Stimulated activated CD8-positive, alpha-beta memory T cell treated with anti-CD3 and anti-CD28 coated beads, Interleukin-7, amount 100 ng/mL, for 24 hours (primary cell): ENCODE measurements at places on chromosomes 7 and 10.
A peak's percentile ranks its signal among the peaks of the same experiment; 100 is the strongest.

DNA sequence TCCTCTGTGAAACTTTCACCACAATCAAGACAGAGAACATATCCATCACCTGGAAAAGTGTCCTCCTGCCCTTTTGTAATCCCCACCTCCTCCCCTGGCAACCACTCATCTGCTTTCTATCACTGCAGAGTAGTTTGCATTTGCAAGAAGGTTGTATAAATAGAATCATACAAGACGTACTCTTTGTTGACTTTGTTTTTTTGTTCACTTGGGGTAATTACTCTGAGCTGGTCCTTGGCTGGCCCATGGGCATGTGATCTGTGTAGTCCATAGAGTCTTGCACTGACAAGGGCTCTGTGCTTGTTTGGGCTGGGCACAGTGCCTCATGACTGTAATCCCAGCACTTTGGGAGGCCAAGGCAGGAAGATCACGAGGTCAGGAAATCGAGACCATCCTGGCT, 7.8 kb upstream of the HACD1 start:
- DNase-seq, result no peak

DNA sequence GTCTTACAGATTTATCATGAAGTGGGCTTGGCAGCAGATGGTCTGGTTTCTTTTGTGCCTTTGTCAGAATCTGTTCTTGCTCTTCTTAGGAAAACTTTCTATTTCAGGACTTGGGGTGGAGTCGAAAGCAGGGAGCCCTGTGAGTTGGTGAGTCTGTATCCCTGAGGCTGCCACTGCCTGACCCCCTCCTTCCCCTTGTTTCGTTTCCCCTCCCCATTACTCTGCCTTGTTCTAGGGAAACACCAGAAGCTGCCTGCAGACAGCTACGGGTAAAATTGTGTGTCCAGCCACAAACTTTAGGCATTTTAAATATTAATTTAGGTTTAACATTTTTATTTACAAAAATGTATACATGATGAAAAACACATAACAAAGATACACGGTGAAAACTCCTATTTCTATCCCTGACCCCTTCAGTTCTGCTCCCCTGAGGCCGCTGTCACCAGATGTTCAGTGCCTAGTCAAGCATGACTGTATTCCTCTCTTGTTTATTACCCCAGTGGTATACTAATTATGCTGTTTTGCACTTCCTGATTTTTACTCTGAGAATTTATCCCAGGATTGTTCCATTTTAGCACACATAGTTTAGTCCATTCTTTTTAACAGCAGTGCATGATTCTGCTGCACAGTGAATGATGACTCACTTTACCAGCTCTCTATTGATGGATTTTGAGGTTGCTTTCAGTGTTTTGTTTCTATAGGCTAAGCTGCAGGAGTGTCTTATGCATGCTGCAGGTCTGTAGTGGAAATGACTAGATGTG, 9.1 kb downstream of the TSPAN14 start:
- DNase-seq, result no peak

DNA sequence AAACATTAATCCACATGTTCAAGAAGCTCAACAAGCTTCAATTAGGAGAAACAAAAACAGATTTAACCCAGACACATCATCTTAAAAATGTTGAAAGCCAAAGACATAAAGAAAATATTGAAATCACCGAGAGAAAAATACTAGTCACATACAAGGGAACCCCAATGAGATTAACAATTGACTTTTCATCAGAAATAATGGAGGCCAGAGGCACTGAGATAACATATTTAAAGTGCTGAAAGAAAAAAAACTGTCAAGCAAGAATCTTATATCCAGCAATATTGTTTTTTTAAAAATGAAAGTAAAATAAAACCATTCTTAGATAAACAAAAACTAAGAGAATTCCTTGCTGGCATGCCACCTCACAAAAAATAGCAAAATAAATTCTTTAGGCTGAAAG, 28.9 kb downstream of the AOC1 start:
- no peak for DNase-seq

- no peak for DNase-seq
Observed at GRCh38 chr10:36349445-36350078, 707.5 kb upstream of the FZD8 start.

DNA sequence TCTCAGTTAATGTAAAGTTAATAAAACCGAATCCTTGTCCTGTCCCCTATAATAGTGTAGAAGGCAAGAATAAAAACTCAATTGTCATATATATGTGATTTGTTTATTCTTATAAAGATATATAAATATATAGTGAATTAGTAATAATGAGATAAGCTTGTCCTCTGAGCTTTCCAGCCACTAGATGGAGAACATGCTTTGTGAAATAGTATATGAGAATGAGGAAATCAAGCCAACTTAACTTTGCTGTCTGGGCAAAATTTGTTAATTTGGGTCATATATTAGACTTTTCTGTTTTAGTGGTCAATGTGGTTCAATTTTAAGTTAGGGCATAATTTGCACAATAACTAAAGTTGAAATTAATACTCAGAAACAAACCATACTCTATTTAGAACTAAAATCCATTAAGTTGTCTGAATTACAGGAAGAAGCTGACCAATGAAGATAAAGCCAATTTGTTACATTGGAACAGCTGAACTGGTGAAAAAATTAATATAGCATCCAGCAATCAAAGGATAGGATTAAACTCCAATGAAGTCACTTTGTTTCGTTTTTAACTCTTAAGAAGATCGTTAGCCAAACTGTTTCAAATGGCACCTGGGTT, 595.0 kb downstream of the ARL4A start:
- no peak for DNase-seq

DNA sequence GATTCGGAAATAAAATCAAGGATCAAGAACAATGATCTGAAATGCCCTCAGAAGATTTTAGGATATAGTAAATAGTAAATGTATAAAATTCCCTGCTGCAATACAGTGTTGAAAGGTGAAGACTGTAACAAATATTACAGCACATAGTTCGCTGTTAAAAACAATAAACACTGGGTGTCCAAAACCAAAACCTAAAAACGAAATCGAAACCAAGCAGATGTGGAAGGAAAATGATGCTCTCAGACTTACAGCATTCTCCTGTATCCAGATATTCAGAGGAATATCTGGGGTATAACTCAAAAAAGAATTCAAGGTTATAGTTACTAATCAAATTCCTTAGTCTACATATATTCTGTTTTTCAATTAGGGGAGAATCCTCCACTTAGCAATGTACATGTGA, 708.1 kb upstream of the PCDH15 start:
- DNase-seq, result no peak

DNA sequence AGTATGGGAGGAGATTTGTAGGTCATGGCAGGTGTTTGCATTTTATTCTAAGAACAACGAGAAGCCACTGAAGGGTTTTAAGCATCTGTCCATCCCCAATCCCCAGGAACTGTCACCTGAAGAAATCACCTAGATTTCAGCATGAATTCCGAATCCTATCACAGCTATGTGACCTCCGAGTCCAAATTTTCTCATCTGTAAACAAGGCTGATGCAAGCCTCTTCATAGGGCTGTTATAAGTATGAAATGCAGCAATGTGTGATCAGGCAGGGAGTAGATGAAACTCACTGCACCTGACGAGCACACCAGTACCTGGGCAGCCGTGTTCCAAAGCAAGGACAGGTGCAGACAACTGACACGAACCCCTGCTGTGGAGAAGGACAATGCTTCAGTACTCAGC, 14.0 kb downstream of the HABP2 start:
- DNase-seq, result no peak

DNA sequence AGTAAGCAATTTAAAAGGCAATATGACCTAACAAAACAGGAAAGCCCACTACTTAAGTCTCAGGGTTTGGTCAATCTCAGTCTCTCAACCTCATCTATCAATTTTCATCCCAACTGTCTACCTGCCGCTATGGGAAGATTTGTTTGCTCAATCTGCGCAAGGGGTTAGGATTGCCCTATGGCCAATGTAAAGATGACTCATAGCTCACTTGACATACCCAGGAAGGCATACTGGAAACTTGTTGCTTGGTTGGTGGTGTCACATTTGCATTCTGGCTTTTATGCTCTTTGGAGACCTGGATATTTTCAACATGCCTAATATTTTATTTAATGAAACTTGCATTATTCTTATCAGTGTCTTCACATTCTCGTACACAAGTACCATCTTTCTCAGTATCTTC, 78.1 kb upstream of the TMEM196 start:
- no peak for DNase-seq

DNA sequence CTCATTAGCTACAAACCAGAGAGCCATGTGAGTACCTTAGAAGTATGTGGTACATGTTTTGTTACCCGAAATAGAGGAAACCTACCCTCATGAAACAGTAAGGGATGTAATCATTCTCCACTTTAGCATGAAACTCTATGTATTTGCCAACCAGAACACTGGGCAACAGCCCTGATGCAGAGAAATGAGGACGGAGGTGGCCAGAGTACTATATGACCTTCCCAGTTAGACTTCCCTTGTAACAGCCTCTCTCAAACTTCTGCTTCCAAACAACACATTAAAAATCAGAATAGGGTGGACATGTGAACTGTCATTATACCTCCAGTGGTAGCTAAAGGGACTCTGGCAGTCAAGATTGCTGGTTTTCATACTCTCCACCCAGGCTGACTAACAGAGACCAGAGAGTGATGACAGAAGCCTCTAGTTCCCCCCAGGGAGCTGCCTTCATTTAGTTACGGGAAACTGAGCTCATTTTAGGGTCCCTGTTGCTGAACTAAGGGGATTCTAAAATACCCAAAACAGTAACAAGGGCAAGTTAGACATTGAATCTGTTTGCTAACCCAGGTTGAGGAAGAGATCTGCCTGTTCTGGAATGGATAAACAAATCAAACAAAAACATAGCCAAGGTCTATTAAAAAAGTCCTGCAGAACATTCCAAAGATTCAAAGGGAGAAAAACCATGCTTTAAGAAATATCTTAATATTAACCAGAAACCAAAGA, 83.1 kb downstream of the VPS41 start:
- DNase-seq, result no peak

- no peak for DNase-seq
Observed at GRCh38 chr7:4050126-4050660, 631.9 kb upstream of the FOXK1 start.

DNA sequence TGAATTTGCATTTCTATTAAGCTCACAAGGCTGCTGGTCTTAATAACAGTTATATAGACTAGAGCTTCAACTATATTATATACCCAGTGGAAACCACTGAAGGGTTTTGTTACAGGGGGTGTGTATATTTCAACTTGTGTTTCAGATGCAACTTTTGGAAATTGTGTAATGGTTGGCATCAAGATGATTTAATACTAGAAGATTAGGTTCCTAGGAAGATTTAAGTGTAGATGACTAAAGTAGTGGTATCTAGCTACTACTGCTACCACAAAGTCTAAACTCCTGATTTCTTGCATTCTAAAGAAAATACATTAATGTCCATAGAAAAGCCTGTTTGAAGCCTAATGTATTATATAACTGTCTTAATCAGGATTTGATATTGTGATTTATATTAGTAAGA, 30.2 kb downstream of the AHR start:
- no peak for DNase-seq

- DNase-seq, result no peak
Observed at GRCh38 chr10:2119316-2119715, 382.0 kb upstream of the ADARB2 start.

- DNase-seq, result no peak
Observed at GRCh38 chr10:102710609-102711008, 3.6 kb downstream of the ARL3 start.

- peak; percentile 10 for DNase-seq
Observed at GRCh38 chr7:107201795-107202450, 33.1 kb downstream of the HBP1 start.

DNA sequence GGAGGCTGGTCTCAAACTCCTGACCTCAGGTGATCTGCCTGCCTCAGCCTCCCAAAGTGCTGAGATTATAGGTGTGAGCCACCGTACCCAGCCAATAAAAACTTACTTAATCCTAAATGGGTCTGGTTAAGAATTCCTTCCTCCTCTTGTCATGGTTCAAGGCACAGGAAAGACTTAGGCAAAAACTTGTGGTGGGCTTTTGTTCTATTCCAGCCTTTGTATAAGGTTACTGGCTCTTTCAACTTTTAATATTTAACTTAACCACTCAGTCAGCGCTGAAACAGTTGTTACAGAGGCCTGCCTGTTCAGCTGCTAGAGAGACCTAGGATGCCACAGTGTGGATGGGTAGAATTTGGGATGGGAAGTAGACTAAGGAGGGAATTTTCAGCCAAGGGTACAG, 28.1 kb upstream of the GARS1 start:
- no peak for DNase-seq

- no peak for DNase-seq
Observed at GRCh38 chr10:124997771-124998623, 56.1 kb downstream of the ZRANB1 start.

GRCh38 chr7:29044554-29044953, 86.4 kb upstream of the TRIL start:
- DNase-seq, result no peak

DNA sequence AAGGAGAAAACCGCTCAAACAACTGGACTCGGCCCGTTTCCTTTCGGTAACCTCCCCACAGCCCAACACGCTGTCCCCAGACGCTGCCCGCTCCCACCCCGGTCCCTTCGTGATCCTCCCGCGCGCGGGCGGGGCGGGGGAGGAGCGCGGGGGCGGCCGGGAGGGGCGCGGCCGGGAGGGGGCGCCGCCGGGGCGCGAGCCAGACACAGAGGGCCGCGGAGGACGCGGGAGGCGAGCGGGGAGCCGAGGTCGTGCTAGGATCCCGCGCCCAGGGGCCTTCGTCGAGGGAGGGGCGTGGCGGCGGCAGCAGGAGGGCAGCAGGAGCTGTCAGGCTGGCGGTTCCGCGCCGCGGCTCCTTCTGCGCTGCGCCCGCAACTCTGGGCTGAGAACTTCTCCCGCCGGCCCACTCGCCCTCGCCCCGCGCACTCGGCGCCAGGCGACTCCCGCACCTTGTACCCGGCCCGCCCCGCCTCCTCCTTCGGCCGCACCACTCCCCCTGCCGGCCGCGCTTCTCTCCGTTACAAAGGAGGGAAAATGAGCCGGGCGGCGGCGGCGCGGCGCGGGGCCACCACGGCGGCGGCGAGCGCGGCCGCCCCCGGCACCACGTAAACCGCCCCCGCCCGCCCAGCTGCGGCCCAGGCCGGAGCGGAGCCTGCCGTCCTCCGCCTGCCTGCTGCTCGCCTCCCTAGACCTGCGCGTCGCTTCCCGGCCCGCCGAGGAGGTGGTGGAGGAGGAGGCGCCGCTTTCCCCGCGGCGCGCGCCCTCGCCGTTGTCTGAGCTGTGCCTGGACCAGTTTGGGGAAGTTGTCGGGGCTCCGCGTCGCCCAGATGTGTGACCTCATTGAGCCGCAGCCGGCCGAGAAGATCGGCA, at the start of gene CDK14:
TSS of gene CDK14 (plus strand) at position 521 of the 870 bp plus-strand sequence. CDS start at position 828, 307 bp downstream.
- no peak for DNase-seq

DNA sequence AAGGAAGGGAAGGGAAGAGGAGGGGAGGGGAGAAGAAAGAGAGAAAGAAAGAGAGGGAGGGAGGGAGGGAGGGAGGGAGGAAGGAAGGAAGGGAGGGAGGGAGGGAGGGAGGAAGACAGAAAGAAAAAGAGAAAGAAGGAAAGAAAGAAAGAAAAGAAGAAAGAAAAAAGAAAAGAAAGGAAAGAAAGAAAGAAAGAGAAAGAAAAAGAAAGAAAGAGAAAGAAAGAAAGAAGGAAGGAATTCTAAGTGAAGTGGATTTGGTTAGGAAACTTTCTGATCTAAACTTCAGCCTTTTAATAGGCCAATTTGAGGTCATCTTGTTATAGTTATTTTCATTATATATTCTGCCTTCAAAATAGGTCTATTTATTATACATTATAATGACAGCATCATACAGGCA, 4.3 kb downstream of the CAV2 start:
- no peak for DNase-seq
